Caco-2 (cell line): ENCODE measurements at places on chromosomes 4 and X.
A peak's percentile ranks its signal among the peaks of the same experiment; 100 is the strongest.

GRCh38 chrX:7294483-7294882 is 146.5 kb upstream of the PUDP start:
- no peak for DNase-seq
- H3K36me3 ChIP-seq: no peaks in the 10 kb centered on the region
- H3K4me3 ChIP-seq: no peak overlapping the region
- H3K4me1 ChIP-seq: no peaks in the 10 kb centered on the region

GRCh38 chr4:183912585-183912984 is 7.5 kb downstream of the STOX2 start:
- DNase-seq: no peak
- no peaks in the 10 kb centered on the region for H3K36me3 ChIP-seq
- H3K27me3 ChIP-seq: no peaks in the 10 kb centered on the region
- H3K27ac ChIP-seq: no peak overlapping the region

DNA sequence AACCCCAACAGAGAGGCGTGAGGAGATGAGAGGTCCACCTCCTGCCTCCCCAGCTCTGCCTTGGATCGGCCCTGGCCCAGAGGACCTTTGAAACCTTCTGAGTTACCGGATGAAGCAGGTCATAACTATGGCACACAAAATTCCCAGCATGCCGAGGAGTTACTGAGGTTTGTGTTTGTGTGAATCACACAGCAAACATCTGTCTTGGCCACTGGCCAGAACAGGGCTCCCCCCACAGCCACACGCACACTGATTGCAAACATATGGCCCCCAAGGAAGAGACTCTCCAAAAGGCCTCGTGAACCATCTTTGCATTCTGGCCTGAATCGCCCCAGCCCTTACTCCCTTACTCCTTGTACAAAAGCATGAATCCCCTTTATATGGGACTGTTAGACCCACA is 18.9 kb downstream of the RPS4X start:
- no peaks in the 10 kb centered on the region for H3K36me3 ChIP-seq
- no peak for DNase-seq

DNA sequence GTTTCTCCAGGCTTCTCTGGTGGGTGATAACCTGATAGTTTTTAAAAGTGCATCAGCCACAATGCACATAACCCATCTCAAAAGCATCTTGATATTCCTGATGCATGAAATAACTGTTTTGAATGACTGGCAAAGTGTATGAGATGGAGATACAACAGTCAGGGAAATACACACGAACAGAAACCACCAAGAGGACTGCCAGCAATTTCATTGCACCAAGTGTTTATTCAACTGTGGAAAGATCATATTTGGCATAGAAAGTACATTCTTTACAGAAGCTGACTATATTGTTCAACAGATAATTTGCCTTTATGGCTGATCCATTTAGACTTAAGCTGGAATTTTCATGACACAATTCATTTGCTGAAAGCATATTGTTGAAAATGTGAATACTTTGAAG is 139.5 kb downstream of the SLIT2 start:
- no peak overlapping the region for H3K4me3 ChIP-seq
- no peak for DNase-seq
- H3K27ac ChIP-seq: no peak overlapping the region
- no peaks in the 10 kb centered on the region for H3K4me1 ChIP-seq
- no peaks in the 10 kb centered on the region for H3K27me3 ChIP-seq

- H3K27me3 ChIP-seq: no peaks in the 10 kb centered on the region; the same call in 1 of the 2 replicates
- peak overlapping the region; percentile 29 for H3K4me3 ChIP-seq
- H3K27ac ChIP-seq: no peak overlapping the region
- no peaks in the 10 kb centered on the region for H3K36me3 ChIP-seq
- peak; percentile 31 for DNase-seq
These were observed 1.8 kb downstream of the CPEB2 start for GRCh38 chr4:15003891-15004738.

GRCh38 chr4:158521484-158522088 is at the start of gene RXFP1:
RXFP1 (plus strand) TSS chr4:158521882; CDS start chr4:158521977, 95 bp downstream.
- no peaks in the 10 kb centered on the region for H3K36me3 ChIP-seq
- no peaks in the 10 kb centered on the region for H3K27me3 ChIP-seq
- no peak for DNase-seq
- no peak within 1 kb of the TSS for H3K27ac ChIP-seq
- H3K4me3 ChIP-seq: no peak within 1 kb of the TSS
- no peaks in the 10 kb centered on the region for H3K4me1 ChIP-seq

DNA sequence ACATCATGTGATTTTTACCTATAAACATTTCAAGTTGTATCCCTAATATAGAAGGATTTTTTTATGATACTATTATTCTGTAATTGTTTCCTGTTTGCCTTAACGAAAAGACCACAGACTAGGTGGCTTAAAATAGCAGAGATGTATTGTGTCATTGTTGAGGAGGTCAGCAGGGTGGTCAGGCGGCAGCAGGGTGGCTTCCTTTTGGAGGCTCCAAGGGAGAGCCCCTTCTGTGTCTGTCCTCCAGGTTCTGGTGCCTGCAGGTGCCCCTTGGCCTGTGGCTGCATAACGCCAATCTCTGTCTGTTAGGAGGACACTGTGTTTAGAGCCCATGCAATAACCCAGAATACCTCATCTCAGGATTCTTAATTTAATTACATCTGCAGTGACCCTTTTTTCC is 118.1 kb downstream of the TBL1X start:
- H3K4me3 ChIP-seq: no peak overlapping the region
- no peak for DNase-seq
- no peak overlapping the region for H3K27ac ChIP-seq
- H3K36me3 ChIP-seq: no peaks in the 10 kb centered on the region
- H3K27me3 ChIP-seq: no peaks in the 10 kb centered on the region

DNA sequence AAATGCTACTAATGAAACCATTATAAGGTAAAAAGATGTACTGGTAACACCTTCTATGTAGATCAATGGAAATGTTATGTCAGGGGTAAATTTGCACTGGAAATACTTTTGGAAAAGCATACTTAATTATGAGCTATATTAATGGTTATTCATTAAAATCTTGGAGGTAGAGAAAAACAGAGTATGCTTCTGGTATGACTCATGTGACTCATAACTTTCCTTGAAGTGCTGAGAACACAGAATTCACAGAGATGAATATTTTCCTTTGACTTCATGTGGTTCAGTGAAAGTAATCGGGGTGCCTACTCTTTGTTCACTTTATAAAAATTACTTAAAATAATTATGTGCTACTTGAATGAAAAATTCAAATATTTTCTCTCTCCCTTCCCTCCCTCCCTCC is 254.2 kb downstream of the KCTD8 start:
- H3K36me3 ChIP-seq: no peaks in the 10 kb centered on the region
- H3K27ac ChIP-seq: no peak overlapping the region
- no peak overlapping the region for H3K4me3 ChIP-seq
- H3K4me1 ChIP-seq: no peaks in the 10 kb centered on the region
